ENCODE measurements at places on chromosomes 12 and 14. TPM values are rescaled to one million over a fixed set of nuclear protein-coding genes. Genes with fewer than 3 reads are reported as not detected.

DNA sequence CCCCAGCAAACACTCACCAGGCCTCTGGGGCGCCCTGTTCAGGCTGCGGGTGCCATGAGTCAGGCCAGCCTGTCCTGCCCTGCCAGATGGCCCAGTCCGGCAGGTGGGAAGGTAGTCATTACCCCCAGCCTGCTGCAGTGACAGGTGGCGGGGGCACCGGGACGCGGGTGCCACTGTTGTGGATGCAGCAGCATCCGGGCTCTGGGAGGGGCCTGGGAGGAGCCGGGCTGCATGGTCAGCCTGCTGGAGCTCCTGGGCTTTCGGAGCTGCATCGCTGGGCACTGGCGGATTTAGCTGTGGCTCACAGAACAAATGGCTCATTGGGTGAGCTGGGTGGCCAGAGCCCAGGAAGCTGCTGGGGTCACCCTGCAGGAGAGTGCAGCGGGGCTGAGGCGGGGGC lies 13.5 kb downstream of the CEP170B start:
- ATAC-seq: no peak

Gene LMNTD1
- total RNA-seq: not detected

- no peak for ATAC-seq
Observed at GRCh38 chr14:99571303-99571986, 32.6 kb downstream of the CCDC85C start.

DNA sequence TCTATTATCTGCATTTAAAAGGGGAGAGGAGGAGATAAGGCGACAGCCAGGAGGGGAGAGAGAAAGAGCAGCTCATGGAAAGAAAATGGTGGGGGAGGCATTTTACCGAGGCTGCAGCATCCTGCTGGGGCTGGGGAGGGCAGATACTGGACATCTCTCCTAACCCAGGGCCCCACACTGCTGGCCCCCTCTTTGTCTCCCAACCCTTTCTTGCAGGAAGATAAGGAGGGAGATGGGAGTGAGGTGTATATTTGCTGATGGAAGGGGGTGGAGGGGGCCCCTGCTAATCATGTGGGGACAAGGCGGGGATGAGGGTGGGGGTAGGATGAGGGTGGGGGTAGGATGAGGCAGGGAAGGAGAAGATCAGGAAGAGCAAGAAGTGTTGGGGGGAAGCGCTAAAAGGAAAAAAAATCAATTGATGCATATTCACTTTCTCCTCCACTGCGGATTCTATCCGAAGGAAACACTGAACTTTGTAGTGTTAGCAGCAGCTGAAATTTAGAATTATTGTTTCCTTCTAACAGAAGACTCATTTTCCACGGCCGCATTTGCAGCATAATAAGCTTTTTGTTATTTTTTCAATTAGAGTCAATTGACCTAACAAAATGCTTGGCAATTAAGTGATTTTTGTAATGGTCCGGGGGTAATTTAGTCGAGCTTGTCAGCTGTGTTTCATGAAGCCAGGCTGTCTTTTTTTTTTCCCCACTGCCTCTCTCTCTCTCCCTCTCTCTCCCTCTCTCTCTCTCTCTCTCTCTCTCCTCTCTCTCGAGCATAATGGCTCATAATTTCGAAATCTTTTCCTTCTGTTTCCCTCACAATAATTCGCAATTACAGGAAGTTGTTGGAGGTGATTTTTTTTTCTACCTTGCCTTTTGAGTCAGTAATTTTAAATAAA lies 1134.6 kb downstream of the BCL11B start:
- ATAC-seq: no peak

GRCh38 chr12:109452489-109452888 lies 24.6 kb downstream of the KCTD10 start:
- ATAC-seq: no peak

DNA sequence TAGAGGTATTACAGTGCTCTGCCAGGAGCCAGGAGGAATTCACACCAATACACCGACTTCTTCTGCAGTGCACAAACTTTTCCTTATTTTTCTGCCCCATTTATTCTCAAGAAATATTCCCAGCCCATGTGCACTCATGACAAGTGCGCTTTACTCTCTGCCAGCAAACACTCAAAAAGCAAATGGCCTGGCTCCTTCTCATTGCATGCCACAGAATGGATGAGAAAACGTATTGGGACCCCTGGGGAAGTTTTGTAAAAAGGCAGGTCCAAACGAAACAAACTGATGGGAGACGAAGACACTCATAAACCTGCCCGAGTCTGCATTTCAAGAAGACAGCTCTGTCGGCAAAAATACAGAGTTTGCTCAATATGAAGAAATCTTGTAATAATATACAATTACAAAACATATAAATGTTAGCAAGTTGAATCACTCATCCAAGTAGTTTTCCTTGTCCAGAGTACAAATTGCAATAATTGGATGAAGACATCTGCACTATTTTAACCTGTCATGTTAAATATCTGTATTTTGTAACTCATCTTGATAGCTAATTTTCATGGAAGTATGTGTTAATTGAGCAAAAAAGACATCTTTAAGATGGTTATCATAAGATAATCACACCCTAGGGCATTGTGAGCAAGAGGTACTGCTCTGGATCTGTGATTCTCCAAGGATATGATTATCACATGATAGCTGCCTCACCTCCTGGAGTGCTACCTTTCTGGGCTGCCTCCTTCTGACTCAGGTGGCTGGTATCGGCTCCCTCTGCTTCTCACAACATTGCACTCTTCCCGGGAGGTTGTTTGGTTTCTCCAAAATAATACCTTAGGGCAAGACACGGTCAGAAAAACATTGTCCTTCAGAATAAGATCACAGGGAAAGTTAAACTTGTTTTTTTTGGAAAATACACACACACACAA lies 260.8 kb upstream of the G2E3 start:
- ATAC-seq: no peak

Gene KLRF1
- total RNA-seq: not detected

Gene KLRC3
- total RNA-seq: not detected

Gene TAS2R20
- not detected for total RNA-seq

GRCh38 chr14:101064121-101064661 lies 160.7 kb upstream of the RTL1 start:
- ATAC-seq: no peak

Gene OR6C2
- total RNA-seq: not detected

DNA sequence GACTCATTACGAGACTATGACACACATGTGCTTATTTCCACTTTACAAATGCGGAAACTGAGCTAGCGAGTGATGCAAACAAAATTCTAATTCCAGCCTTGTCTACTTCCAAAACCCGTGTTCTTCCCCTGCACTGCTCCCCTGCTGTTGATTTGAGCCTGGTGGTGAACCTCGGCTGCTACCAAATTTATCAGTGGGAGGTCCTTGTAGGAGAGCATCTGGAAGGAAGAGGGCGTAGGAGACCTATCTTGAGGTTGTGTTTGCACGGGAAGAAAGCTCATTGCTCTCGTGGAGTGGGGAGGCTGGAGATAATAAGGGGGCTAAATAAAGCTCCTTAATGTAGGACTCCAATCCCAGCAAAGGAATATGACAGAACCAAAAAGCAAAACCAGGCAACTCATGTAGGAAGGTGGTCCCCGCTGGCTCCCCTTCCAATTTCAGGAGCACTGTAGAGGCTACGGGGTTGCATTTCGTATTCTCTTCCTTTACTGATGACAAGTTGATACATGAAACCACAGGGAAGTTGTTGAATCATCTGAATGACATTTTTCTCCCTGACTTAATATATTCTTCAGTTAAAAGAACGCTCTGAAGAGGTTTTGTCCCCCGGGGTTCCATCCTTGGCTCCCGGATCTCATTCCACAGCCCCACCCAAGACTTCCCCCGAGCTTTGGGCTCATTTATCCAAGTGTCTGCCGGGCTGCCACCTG lies 52.6 kb downstream of the FZD10 start:
- no peak for ATAC-seq

DNA sequence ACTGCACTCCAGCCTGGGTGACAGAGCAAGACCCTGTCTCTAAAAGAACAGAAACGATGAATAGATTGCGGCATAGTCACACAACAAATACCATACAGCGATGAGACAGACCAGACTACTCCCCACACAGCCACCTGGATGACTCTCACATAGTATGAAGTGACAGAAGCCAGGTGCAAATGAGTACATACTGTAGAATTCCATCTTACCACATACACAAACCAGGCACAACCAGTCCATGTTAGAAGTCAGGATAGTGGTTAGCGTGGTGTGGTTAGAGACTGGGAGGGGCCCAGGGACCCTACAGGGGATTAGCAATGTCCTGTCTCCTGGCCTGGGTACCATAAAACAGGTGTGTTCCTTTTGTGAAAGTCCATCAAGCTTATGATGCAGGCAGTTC lies 53.8 kb downstream of the FAM222A start:
- ATAC-seq: no peak

DNA sequence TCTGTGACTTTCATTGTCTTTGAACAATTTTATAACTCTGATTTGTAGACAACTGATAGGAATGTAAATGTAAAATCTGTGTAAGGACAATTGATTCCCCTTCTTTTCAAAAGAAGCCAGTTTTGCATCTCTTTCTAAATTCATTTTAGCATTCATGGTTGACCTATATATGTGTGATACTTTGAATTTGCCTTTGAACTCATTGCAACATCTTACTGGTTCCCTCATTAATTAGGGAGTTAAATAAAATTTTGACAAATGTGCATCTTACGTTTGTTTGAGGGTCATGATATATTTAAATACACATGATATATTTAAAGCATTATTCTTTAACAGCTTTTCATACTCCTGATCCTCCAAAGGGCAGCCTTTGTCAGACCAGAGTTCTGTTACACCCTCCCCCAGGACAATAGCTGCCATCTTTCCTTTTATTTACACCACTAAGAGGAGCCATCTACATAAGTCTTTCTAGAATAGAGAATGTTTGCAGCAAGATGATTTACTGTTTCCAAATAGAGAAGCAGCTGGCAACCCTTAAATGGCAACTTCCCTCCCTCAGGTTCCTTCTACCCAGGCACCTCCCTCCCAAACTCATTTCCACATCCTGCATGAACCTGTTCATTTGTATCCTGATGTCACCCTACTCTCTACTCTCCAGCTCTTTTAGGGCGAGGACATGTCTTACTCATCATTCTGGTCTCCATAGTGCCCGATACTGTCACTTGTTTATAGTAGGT lies 40.2 kb upstream of the APPL2 start:
- no peak for ATAC-seq

Gene RPL10L
- total RNA-seq: not detected

Gene TAS2R31
- not detected for total RNA-seq

- no peak for ATAC-seq
Observed at GRCh38 chr14:69224946-69225345, 33.6 kb downstream of the EXD2 start.

DNA sequence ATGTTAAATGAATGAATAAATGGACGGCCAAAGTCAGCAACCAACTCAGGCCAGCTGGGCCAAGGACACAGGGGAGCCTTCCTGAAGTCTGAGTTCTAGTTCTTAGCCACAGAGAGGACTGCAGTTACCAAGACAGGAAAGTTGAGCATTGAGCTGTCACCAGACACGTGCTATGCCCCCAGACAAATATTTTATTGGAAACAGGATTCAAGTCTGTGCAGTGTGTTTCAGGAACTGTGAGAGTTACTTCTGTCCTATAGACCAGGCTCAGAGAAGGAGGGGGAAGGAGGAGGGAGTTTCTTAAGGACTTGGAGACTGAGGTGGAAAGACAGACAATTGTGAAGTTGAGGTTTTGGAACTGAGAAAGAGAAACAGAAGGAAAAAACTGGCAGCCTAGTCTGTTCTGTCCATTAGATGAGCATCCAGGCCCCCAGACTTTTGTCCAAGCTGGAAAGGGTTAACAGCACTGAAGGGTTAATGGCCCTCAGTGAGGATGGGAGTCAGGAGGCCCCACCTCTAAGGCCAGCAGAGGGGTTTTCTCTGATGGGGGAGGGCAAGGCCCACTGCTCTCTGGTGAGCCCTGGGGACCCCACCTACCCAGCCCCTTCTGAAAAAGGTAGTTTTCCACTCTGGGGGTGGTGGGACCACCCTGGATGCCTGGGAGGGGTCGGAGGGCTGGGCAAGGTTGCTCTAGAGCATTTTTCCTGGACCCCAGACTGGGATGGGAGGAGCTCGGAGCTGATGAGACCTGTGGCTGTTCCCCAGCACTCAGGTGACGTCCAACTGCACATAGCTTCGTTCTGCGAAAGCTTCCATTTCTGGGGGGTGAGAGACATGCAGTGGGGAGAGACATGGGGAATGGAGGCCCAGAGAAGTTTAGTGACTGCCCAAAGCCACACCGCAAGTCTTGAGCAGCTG lies 6.9 kb upstream of the CMKLR1 start:
- ATAC-seq: no peak

Gene LRCOL1
- not detected for total RNA-seq

Gene TRIP11
- 39.3 TPM for total RNA-seq

DNA sequence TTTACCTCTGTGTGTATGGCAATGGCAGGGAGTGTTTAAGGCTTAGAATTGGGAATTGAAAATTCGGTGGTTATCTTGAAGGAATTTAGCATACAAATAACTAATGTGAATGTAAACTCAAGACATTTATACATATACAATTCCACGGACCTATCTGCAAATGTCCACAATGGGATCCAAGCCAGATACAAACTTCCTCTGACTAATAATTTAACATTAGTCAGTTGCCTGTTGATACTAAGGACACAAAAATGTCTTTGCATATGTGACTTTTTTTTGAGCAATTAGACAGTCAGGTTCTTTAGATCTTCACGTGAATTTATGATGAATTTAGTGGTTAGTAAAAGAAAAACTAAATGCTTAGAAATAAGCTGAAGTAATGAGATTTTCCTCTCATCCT lies 40.5 kb downstream of the ESR2 start:
- no peak for ATAC-seq

DNA sequence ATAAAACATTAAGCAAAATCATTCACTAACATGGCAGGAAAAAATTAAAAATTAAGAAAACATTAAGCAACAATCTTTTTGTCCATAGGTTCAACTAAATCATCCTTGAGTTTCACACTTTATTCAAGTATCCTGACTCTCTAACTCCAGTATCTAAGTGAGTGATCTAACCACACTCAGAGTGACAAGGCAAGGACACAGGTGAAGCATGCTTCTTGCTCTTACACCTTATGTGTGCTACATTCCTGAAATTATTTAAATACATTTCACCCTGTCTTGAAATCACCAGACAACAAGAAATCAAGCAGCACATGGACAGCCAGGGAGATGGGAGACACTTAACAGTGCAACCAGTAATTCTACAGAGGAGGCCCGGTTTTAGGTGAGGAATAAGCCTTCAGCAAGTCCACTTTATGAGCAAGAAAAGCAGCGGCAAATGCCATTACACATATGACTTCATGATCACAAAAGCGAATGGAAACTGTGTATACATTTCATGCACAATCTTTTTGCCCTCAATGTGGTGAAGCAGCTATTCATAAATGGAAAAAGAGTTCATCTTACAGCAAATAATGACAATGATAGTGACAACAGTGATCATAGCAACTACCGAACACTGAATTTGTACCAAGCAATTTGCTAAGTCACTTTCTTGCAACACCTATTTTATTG lies 37.4 kb downstream of the PHLDA1 start:
- ATAC-seq: no peak
